Karpas-422 (cell line): ENCODE measurements at places on chromosomes 7 and 10. TPM values are rescaled to one million over a fixed set of nuclear protein-coding genes. Genes with fewer than 3 reads are reported as not detected.

DNA sequence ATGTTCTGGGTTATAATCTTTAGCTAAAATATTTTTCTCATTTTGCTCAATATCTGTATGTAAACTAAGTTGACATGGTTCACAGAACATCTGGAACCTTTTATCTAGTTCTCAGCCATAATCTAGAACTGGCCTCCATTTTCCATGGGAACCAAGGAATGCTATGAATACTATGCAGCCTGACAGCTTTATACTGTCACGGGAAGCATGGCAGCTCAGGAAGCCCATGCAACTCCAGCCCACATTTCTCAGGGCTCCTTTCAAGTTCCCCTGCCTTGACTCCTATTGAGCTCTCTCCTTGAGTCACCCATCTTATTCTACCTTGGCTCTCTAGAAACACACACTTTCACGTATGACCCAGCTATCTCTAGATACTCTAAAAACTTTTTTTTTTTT is 36.6 kb upstream of the PRKAR2B start:
- no peak for DNase-seq

CYP26A1 gene
- total RNA-seq = 0.29 TPM in 1 of 2 replicates, not detected in the other

DNA sequence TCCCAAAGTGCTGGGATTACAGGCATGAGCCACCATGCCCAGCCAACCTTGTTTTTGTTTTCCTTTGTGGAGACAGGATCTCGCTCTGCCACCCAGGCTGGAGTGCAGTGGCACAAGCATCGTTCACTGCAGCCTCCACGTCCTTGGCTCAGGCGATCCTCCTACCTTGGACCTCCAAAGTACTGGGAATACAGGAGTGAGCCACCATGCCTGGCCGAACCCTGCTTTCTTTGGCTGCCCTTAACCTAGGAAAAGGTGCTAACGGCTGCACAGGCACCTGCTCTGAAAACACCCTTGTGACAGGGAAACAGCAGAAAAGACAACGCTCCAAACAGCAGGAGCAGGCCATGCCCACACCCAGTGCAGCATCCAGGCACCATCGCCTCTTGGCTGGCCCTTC is 71.9 kb downstream of the OAT start:
- DNase-seq = no peak

DNA sequence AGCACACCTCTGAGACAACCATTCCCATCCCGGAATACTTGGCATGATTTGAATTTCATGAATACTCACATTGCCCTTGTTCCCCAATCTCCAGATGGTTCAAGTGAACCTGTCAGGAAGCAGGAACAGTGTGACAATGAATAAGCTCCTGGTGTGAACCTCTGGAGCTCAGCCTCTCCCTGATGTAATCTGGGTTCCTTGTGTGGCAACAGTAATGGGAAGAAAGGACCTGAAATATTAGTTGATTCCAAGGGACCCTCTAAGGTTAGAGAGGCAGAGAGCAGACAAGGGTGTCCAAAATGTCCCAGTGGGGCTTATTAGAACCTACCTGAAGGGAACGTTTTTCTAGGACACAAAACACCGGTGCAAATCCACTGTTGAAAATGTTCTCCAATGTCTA is 8.5 kb downstream of the OR2A7 start:
- DNase-seq = no peak

- peak; percentile 47 for DNase-seq
Measured at GRCh38 chr10:5949009-5949759, 28.2 kb downstream of the IL15RA start.

DNA sequence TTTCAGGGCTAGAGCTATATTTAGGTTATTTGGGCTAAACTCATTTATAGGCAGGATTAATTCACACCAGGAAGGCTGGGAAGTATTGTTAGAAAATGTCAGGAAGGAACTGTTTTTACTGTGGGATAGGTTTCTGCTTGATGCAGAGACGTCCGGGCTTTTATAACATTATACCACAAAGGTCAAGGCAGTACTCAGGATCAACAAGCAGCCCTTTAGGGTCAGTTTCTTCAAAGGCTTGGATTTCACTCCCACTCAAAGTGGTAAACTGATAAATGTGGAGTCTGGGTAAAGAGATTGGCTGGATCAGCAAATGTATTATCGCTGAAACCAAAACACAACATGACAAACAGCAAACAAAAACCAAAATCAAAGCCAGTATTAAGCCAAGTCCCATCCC is 127.2 kb downstream of the ARL5B start:
- DNase-seq = no peak

GRCh38 chr10:77493851-77494261 is 143.8 kb downstream of the KCNMA1 start:
- DNase-seq = no peak
